MG63 (cell line): ENCODE measurements at places on chromosomes 1 and 21. TPM values are rescaled to one million over a fixed set of nuclear protein-coding genes. Genes with fewer than 3 reads are reported as not detected.

MRPS6 gene
- total RNA-seq = 32.1 and 46.4 TPM in 2 replicates

OR10R2 gene
- not detected in 2 replicates for total RNA-seq

PRR9 gene
- 0.07 and 1.0 TPM in 2 replicates for total RNA-seq

AZIN2 gene
- total RNA-seq = 2.3 and 3.6 TPM in 2 replicates

FCRL5 gene
- not detected in 2 replicates for total RNA-seq

FAM131C gene
- 0.15 and 2.1 TPM in 2 replicates for total RNA-seq

LYPD8 gene
- not detected in 2 replicates for total RNA-seq
